ENCODE measurements at places on chromosomes 4 and X.

GRCh38 chrX:22095286-22095685, 63.2 kb downstream of the PHEX start:
- no peak for DNase-seq

DNA sequence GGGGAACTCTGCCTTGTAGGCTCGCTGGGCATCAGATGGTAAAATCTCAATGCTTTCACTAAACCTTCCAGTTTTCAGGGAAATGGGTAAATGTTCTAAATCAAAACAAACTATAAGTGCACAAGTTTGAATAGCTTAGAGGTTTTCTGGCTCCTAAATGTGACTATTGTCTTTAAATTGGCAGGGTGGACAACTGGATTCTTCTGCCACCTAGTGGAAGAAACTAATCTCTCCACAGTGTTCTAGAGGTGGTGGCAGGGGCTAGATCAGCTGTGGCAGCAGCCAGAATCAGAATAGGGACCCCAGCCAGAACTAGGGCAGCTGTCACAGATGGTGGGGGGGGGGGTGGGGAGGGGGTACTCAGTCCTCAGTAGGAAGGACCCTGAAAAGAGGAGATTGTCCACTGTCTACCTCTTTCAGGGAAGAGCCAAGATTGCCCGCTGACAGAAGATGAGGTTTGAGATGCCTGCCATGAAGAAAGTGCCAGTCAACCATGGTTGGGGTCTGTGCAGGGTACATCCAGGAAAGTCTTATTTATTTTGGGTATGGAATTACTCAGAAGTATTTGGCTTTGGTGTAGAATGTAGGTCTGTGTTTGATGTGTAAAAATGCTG, 201.4 kb downstream of the CCNG2 start:
- no peak for DNase-seq

DNA sequence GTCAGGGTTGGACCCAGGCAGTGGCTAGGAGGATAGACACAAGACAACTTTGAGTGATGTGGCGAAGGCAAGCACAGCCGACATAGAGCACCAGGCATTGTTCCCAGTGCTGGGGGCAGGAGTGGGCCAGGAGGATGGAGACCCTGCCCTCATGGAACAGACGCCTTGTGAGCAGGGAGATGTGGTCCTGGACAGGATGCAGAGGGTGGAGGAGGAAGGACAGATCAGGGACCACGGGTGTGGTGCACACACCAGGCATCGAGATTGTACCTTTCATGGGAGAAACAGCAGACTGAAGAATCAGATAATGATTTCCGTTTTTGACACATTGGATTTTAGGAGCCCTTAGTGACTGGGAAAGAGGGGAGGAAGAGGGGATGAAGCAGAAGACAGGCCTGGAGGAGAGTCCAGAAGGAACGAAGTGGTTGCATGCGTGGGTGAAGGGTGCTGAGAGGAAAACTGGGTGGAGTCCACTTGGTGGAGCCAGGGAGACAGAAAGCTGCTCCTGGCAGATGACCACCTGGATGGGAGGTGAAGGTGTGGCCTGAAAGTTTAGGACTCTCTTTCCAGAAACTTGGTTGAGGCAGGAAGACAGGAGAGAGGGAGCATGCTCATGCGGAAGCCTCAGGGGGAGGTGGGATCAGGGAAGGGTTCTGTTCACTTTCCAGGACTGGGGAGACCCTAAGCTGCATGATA, 27.9 kb upstream of the MAP3K15 start:
- DNase-seq = no peak

DNA sequence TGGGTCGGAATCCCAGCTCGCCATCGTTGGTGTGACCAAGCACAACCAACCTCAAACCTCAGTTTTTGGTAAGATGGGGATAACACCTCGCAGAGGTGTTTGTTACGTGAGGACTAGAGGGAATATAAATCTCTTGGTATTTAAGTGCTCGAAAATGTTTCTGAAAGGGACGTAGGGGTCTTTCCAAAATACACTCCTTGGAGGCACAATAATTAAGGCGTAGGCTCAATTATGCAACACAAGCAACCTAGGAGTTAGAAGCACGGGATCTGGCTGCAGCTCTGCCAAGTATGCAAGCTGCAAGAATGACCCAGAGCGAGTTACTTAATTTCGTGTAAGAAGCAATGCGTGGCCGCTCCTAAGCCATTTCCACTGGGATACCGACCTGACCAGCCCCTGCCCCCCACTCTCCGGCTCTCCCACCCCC, 552 bp downstream of the ADH5 start:
- no peak for DNase-seq

GRCh38 chrX:46645614-46646013, 72.0 kb downstream of the CHST7 start:
- DNase-seq = no peak

GRCh38 chr4:182351485-182351884, 108.3 kb downstream of the TENM3 start:
- DNase-seq = no peak

DNA sequence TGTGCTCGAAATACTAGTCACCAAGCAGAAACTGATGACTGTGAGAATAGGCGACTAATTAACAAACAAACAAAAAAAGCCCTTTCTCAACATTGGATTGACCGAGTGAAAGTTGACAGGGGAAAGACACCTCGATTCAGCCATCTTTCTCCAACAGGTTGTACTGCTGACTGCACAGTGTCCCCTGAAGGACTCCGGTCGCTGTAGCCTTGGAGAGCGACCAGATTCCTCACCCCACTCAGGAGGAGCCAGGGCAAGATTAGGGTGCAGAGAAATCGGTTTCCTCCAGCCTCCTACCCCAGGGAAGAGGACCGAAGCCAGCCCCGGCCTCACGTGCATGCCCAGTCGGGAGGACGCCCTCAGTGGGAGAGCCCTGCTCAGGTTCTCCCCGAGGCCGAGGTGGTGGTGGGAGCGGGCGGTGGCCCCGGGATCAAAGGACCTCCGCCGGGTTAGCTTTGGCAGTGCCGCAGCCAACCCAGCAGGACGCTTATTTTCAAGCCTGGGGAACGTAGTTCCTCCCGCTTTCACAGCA, 1.1 kb upstream of the RAP1GDS1 start:
- DNase-seq = peak; percentile 8

GRCh38 chr4:112284662-112285411, 867 bp downstream of the TIFA start:
- no peak for DNase-seq

- DNase-seq = no peak
These were observed 366.2 kb upstream of the CLNK start for GRCh38 chr4:11050766-11051165.

- no peak for DNase-seq
These were observed 94.3 kb upstream of the FAM47B start for GRCh38 chrX:34848281-34848680.

DNA sequence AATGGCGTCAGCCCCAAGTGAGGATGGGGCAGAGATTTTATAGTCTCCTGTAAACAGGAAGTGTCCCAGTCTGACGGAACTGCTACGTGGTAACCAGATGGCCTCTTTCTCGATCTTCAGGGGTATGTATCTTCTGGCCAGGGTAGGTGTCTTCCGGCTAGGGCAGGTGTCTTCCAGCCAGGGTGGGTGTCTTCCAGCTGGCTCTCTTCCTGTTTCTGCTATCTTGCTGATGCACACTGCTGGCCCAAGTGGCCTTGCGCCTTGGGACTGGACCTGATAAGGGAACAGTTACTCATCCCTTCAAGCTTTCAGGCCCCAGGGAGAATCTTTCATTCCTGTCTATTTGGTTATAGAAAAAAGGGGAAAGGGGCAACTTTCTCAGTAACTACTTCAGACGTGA, 178.7 kb upstream of the MAGEE2 start:
- DNase-seq = no peak

DNA sequence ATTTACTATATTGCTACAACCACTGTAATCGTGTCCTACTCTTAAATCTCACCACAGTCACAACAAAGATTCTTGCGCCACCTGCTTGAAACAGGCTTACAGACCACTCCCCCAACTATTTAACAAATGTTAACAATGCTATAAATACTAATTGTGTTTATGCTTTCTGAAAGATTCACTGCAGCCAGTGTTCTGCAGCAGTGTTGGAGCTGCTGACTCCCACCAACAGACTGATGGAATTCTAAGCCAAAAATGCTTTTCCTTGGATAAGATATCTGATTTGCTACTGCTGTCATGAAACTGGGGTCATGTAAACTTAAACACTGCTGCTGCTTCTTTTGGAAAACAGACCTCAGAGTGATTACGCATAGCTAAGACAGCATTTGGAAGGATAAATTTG, 244.2 kb upstream of the MAB21L2 start:
- no peak for DNase-seq

DNA sequence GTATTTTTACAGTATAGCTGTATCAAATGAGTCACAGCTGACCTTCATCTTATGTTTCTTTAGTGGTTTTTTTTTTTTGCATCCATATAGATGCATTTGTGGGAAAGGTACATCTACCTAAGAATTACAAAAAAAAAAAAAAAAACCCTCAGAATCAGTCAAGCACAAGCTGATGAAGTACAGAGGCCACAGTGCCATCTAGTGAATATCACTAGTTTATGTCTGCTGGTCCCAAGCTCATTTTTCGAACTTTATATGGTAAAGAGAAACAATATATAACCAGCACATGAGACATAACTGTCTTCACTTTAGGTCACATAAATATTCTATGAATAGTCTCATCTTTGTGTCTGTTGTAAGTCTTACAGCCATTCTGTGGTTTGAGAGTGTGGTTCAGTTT, 220.1 kb downstream of the DLG3 start:
- no peak for DNase-seq

- DNase-seq = peak; percentile 46
These were observed 78.0 kb upstream of the BCOR start for GRCh38 chrX:40175511-40176350.

- peak; percentile 8 for DNase-seq
These were observed 34.7 kb downstream of the MSL3 start for GRCh38 chrX:11792461-11793421.

All from stimulated activated CD8-positive, alpha-beta memory T cell treated with anti-CD3 and anti-CD28 coated beads, Interleukin-2, amount 100 ng/mL, for 1 hour (primary cell).